Left ventricle myocardium inferior (tissue), 1 donor: ENCODE measurements at places on chromosomes 11 and 22. TPM values are rescaled to one million over a fixed set of nuclear protein-coding genes. Genes with fewer than 3 reads are reported as not detected.

Gene ZBTB16
- 64.5 TPM for total RNA-seq

DNA sequence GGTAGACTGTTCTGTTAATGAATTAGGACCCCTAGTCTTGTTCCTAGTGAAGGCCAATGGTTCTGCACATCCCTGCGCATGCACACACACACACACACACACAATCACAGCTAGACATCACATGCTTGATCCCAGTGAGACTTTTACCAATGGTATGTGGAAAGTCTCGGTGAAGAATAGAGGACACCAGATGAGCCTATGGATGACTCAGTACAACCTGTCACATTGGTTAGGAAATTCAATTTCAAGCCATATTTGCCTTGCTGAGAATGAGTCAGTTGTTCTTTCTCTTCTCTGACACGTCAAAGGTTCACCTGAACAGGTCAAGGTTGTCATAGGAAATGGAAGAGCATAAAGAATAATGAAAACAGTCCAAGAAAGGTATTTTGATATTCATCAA is 122.0 kb downstream of the SLC17A6 start:
- H3K4me1 ChIP-seq: no peaks in the 10 kb centered on the region
- H3K36me3 ChIP-seq: no peaks in the 10 kb centered on the region
- H3K27ac ChIP-seq: no peak overlapping the region
- no peaks in the 10 kb centered on the region for H3K27me3 ChIP-seq

Gene SLC1A2
- 8.4 TPM for total RNA-seq

Gene AIFM3
- 0.47 TPM for total RNA-seq

GRCh38 chr11:86680716-86681482 is 8.5 kb upstream of the ME3 start:
- no peaks in the 10 kb centered on the region for H3K36me3 ChIP-seq
- H3K4me1 ChIP-seq: peaks cover 60% of the 10 kb centered on the region
- H3K27ac ChIP-seq: peak overlapping the region; percentile 68
- H3K27me3 ChIP-seq: no peaks in the 10 kb centered on the region

DNA sequence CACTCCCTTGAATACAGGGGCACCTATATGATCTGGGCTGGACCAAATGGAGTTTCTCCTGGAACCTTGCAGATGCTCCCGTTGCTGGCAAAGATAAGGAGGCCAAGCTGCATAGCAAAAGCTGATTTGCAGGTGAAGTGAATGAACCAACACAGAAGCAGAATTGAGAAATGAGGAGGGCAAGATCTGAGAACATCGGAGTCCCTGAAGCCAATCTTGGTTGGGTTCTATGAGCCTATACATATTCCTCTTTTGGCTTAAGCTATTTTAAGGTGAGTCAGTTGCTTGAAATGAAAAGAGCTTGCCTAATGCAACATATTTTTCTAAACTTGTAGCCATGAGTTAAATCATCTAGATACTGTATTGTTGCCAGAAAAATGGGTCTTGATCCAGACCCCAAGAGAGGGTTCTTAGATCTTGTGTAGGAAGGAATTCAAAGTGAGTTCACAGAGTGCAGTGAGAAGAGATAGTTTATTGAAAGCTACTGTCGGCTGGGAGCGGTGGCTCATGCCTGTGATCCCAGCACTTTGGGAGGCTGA is 23.5 kb downstream of the WEE1 start:
- H3K36me3 ChIP-seq: no peaks in the 10 kb centered on the region
- H3K4me3 ChIP-seq: no peak overlapping the region
- no peaks in the 10 kb centered on the region for H3K27me3 ChIP-seq
- no peak overlapping the region for H3K27ac ChIP-seq
- peaks cover 8% of the 10 kb centered on the region for H3K4me1 ChIP-seq

DNA sequence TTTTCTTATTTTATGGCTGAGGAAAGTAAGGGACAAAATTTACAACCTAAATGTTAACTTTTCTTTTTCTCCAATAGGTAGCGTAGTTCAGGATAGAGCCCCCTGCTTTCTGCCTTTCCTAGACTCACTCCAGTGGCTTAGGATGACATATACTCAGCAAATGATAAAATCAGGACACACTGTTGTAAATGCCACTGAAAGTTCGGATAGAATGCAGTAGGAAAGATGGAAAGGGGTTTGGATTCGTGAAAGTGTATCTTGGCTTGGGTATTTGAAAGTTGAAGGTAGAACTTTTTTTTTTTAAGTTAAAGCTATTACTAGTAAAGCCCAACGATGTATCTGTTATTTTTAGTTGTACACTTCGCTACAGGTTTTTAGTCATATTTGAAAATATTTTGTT is 2.2 kb downstream of the DYNC2H1 start:
- H3K4me1 ChIP-seq: peaks cover 24% of the 10 kb centered on the region
- no peak for DNase-seq
- peaks cover 11% of the 10 kb centered on the region for H3K36me3 ChIP-seq
- H3K4me3 ChIP-seq: no peak overlapping the region
- H3K27me3 ChIP-seq: no peaks in the 10 kb centered on the region

Gene TNNI2
- total RNA-seq: not detected

GRCh38 chr11:107844041-107844440 is 14.5 kb downstream of the SLC35F2 start:
- H3K27ac ChIP-seq: no peak overlapping the region
- H3K27me3 ChIP-seq: no peaks in the 10 kb centered on the region
- no peak for DNase-seq
- no peak overlapping the region for H3K4me3 ChIP-seq

DNA sequence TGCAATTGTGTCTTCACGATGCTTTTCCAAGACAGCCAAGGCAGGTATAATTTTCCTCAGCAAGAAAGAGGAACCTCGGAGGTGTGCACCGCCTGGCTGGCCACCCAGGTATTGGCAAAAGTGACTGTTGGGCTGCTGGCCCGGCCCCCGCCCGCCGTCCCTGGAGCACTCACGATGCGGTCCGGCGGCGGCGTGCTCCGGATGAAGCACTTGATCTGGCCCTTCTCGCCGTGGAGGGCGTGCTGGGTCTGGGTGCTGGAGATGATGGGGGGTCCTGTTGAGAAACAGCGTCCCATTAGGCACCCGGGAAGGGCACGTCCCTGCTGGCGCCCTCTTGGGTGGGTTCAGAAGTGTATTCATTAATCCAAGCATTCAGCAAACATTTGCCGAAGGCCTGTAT is 84.8 kb downstream of the ST3GAL4 start:
- H3K36me3 ChIP-seq: no peaks in the 10 kb centered on the region
- H3K4me3 ChIP-seq: no peak overlapping the region
- peaks cover 38% of the 10 kb centered on the region for H3K4me1 ChIP-seq
- H3K27ac ChIP-seq: no peak overlapping the region

DNA sequence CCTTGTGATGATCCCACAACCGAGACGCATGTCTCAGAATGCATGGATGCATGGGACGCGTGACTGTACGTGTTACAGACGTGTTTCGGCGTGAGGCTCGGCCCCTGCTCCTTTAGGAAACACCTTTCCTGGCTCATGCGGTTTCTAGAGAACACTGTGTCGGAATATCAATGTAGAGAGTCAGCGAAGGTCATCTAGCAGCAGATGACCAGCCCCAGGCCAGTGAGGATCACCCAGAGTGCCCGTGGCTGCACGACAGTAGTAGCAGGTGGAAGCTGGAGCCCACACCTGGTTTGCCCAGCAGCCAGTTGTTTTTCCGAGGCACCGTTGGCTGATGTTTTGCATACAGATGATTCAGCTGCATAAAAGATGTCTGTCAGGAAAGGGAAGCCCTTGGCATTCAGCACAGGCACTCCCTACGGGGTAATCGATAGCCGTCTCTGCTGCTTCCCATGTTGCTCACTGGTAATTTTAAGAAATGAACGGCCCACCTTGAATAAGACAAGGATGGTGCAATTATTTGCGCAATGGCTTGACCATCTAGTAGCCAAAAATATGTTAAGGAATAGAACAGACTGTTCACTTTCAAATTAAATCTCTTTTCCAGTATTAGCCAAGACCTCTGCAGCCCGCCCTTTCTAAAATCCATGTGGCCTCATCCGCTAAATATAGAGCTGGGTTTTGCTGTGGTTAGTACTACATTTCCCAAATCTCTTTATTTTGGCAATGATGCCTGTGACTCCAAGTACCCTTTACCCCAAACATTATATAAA is 1.1 kb upstream of the CLTCL1 start:
- H3K4me3 ChIP-seq: peak overlapping the region; percentile 96
- H3K4me1 ChIP-seq: peaks cover 39% of the 10 kb centered on the region
- no peaks in the 10 kb centered on the region for H3K36me3 ChIP-seq
- H3K27ac ChIP-seq: peak overlapping the region; percentile 88

- no peaks in the 10 kb centered on the region for H3K4me1 ChIP-seq
- no peak for DNase-seq
- no peak overlapping the region for H3K27ac ChIP-seq
- H3K4me3 ChIP-seq: no peak overlapping the region
Measured at GRCh38 chr11:68962527-68963250, 18.1 kb downstream of the MRGPRD start.
